CD4-positive, alpha-beta memory T cell (primary cell): ENCODE measurements at places on chromosomes 2 and 18. TPM values are rescaled to one million over a fixed set of nuclear protein-coding genes. Genes with fewer than 3 reads are reported as not detected.

Gene EGR4
- not detected for total RNA-seq

Gene CCDC85A
- total RNA-seq, result not detected

Gene ZBTB7C
- not detected for total RNA-seq

Gene NYAP2
- total RNA-seq, result not detected

Gene EIF4E2
- total RNA-seq, result 72.4 TPM

Gene LOXHD1
- total RNA-seq, result not detected

Gene CCDC102B
- 4.9 TPM for total RNA-seq

Gene CXCR4
- total RNA-seq, result 306 TPM

Gene CTAGE1
- not detected for total RNA-seq

Gene XDH
- not detected for total RNA-seq

Gene MC2R
- total RNA-seq, result not detected

Gene KDM3A
- 164 TPM for total RNA-seq

- H3K36me3 ChIP-seq, result no peaks in the 10 kb centered on the region
- DNase-seq, result no peak
- H3K27me3 ChIP-seq, result no peaks in the 10 kb centered on the region
- no peaks in the 10 kb centered on the region for H3K4me1 ChIP-seq
- H3K4me3 ChIP-seq, result no peak overlapping the region
Observed at GRCh38 chr2:76448956-76449355, 738.2 kb upstream of the GCFC2 start.

GRCh38 chr2:37982147-37982582, 57.1 kb downstream of the RMDN2 start:
- no peaks in the 10 kb centered on the region for H3K27me3 ChIP-seq
- no peaks in the 10 kb centered on the region for H3K4me1 ChIP-seq
- H3K36me3 ChIP-seq, result no peaks in the 10 kb centered on the region
- DNase-seq, result peak; percentile 47
- no peak overlapping the region for H3K4me3 ChIP-seq
- H3K27ac ChIP-seq, result no peak overlapping the region

DNA sequence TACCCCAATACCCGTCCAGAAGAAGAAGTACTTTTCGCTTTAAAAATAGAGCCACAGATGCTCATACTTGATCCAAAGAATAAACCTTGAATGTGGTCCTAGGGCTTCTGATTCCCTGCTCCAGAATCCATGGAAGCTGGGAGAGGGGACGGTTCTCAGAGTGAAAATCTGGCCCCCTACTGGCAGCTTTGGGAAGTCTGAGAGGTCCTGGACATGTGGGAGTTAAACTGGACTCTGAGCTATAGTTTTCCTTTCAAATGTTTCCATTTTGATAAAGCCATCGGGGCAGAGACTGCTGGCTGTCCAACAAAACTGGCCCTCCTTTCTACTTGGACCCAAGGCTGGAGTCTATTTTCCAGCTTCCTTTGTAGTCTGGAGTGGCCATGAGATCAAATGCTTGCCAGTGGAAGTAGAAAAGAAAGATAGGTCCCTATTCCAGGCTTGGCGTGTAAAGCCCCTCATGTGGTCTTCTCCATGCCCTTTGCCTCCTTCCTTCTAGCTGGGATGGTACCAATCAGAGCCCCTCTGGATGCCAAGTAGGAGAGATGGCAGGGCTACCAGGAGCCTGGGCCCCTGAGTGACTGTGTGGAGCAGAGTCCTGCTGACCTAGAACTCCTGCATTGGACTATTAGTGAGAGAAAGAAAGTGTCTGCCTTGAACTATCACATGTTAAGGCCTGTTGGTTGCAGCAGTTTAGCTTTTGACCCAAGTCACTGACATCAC, 37.7 kb upstream of the TBC1D8 start:
- DNase-seq, result no peak
- H3K36me3 ChIP-seq, result no peaks in the 10 kb centered on the region
- no peak overlapping the region for H3K27ac ChIP-seq
- H3K4me1 ChIP-seq, result no peaks in the 10 kb centered on the region
- no peak overlapping the region for H3K4me3 ChIP-seq

GRCh38 chr2:224776795-224777558, 60.8 kb upstream of the CCDC195 start:
- no peak overlapping the region for H3K4me3 ChIP-seq
- H3K4me1 ChIP-seq, result no peaks in the 10 kb centered on the region
- peaks cover 29% of the 10 kb centered on the region for H3K36me3 ChIP-seq

GRCh38 chr2:31142110-31142509, 3.9 kb upstream of the GALNT14 start:
- no peak for DNase-seq
- H3K27me3 ChIP-seq, result no peaks in the 10 kb centered on the region
- no peak overlapping the region for H3K4me3 ChIP-seq
- peaks cover 8% of the 10 kb centered on the region for H3K4me1 ChIP-seq
- no peaks in the 10 kb centered on the region for H3K36me3 ChIP-seq
- no peak overlapping the region for H3K27ac ChIP-seq

DNA sequence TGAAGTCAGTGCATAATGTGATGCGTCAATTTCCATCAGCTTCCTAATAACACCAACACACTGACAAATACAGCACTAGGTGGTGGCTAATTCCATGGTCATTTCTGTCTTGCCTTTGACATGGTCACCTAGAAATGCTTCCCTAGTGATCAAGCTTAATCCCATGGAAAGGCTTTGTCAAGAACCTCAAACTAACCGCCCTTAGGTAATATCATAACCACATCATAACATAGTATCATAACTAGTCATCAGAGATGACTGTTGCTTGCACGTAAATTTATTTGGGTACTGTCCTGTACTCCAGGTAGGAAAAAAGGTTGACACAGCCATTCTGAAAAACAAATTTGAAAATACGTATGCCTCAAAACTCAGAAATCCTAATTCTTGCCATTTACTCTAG, 471.8 kb downstream of the IRS1 start:
- no peak overlapping the region for H3K4me3 ChIP-seq
- no peaks in the 10 kb centered on the region for H3K27me3 ChIP-seq
- no peak for DNase-seq
- H3K27ac ChIP-seq, result no peak overlapping the region
- H3K4me1 ChIP-seq, result no peaks in the 10 kb centered on the region

GRCh38 chr18:8623549-8624106, 14.4 kb downstream of the RAB12 start:
- H3K4me1 ChIP-seq, result peaks cover 11% of the 10 kb centered on the region
- no peak overlapping the region for H3K27ac ChIP-seq
- H3K36me3 ChIP-seq, result peaks cover 25% of the 10 kb centered on the region
- H3K4me3 ChIP-seq, result no peak overlapping the region
- DNase-seq, result no peak

DNA sequence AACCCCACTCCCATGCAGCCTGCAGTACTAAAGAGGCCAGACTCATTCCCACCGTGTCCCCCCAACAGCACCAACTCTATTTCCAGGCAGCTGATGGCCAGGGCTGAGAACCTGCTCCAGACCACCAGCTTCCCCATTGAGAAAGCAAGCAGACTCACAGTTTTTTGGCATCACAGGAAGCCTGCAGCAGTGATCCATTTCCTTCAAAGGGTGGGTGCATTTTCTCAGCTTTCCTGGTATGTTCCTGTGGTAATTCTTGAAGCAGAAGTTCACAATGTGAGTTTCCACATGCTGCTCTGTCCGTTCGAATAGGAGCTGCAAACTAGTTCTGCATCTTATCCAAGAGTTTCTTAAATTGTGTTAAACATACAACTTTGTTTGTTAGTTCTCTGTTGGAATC, 1249.6 kb upstream of the FAM98A start:
- H3K27ac ChIP-seq, result no peak overlapping the region
- no peak overlapping the region for H3K4me3 ChIP-seq
- no peaks in the 10 kb centered on the region for H3K4me1 ChIP-seq

GRCh38 chr2:87995756-87996155, 20.6 kb downstream of the RNU2-63P start:
- no peak for DNase-seq
- H3K4me1 ChIP-seq, result no peaks in the 10 kb centered on the region
- H3K4me3 ChIP-seq, result no peak overlapping the region
- no peaks in the 10 kb centered on the region for H3K36me3 ChIP-seq

DNA sequence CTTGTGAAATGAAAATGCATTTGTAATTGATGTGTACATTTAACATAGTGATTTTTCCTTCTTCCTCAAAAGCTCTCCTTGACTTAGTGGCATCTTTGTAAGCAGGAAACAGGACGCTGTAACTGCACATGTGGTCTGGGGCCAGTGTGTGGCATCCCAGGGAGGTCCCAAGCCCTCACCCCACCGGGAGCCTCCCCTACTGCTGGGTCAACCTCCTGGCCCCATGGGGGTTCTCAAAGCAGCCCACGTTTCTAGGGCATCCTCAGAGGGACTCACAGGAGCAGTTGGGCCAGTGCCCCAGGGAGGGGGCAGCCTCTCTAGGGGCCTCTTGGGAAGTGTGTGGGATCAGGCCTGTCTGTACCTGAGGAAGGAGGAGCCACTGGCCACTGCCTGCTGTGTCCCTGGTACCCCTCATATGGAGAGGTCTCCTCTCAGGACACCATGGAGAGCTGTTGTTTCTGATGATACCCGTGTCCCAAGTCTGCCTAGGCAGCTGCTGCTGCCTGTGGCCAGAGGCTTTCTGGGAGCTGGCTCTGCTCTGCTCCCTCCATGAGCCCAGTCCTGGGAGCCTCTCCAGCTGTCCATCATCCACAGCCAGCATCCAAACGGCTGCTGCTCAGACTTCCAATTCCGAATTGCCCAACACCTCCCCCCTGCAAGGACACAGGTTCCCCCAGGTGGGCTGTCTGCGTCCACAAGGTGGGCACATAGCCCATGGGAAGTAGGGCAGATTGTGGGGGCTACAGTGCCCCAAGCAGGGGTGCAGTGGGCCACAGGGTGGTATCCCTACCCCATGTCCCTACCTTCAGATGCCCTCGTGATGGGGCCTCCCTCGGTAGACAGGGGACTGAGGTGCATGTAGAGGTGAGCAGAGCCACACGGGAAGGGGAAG, 13.4 kb downstream of the ARHGEF4 start:
- DNase-seq, result no peak
- no peak overlapping the region for H3K4me3 ChIP-seq
- H3K27me3 ChIP-seq, result no peaks in the 10 kb centered on the region
- H3K4me1 ChIP-seq, result no peaks in the 10 kb centered on the region
- H3K36me3 ChIP-seq, result no peaks in the 10 kb centered on the region

- DNase-seq, result no peak
- no peak overlapping the region for H3K4me3 ChIP-seq
- no peaks in the 10 kb centered on the region for H3K36me3 ChIP-seq
Observed at GRCh38 chr2:211688196-211688595, 850.4 kb downstream of the ERBB4 start.

GRCh38 chr2:10499275-10499907, 51.3 kb upstream of the ODC1 start:
- no peak overlapping the region for H3K4me3 ChIP-seq
- H3K27me3 ChIP-seq, result no peaks in the 10 kb centered on the region
- H3K27ac ChIP-seq, result no peak overlapping the region
- peaks cover 14% of the 10 kb centered on the region for H3K4me1 ChIP-seq
- no peaks in the 10 kb centered on the region for H3K36me3 ChIP-seq
- no peak for DNase-seq

- H3K27ac ChIP-seq, result no peak overlapping the region
- H3K36me3 ChIP-seq, result no peaks in the 10 kb centered on the region
- H3K4me1 ChIP-seq, result peaks cover 6% of the 10 kb centered on the region
- no peak for DNase-seq
Observed at GRCh38 chr2:96114903-96115581, 1.3 kb downstream of the ADRA2B start.

DNA sequence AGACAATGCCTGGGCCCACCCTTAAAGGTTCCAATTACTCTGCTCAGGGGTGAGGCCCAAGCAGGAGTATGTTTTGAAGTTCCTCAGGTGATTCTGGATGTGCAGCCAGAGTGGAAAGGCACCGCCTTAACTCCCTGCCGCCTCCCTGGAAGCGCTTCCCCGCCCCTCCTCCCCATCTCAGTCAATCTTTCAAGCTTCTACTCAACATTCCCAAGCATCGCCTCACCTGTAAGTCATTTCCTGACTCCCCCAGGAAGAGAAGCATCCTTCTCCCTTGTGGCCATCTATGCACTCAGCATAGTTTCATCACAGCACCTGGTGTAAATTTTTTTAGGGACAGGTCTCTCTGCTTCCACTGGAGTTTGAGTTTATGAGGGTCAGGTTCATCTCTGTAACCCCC, 67.5 kb downstream of the MYL12B start:
- no peaks in the 10 kb centered on the region for H3K36me3 ChIP-seq
- no peak overlapping the region for H3K27ac ChIP-seq
- no peak for DNase-seq
- H3K27me3 ChIP-seq, result no peaks in the 10 kb centered on the region

DNA sequence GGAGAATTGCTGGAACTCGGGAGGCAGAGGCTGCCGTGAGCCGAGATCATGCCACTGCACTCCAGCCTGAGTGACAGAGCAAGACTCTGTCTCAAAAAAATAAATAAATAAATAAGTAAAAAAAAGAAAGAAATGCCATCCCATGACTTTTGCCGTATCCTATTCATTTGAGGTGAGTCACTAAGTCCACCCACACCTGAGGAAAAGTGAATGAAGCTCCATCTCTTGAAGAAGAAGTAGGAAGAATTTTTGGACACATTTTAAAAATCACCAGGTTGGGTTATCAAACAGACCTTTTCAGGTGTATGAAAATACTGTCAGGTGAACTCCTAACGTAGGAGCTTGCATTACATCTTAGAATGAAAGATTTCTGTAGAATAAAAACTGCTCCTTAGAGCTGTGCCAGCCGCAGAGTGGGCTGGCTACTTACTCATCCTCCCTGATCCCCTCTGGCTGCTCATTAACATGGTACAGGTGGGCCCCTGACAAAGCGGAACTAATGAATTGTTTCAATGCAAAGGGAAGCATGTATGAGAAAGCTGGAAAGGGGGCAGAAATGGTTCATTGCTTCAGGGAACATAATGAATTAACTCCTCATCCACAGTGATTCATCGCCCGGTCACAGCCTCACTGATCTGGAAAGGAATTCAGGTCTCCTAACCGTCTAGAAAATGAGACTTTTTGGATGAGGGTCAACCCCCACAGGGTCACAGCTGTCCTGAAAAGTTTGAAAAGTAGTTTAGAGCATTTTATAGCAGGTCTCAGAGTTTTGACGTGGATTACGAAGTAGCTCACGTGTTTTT, 191.4 kb downstream of the SPP2 start:
- no peak overlapping the region for H3K4me3 ChIP-seq
- peaks cover 11% of the 10 kb centered on the region for H3K4me1 ChIP-seq
- DNase-seq, result no peak
- H3K27ac ChIP-seq, result no peak overlapping the region

DNA sequence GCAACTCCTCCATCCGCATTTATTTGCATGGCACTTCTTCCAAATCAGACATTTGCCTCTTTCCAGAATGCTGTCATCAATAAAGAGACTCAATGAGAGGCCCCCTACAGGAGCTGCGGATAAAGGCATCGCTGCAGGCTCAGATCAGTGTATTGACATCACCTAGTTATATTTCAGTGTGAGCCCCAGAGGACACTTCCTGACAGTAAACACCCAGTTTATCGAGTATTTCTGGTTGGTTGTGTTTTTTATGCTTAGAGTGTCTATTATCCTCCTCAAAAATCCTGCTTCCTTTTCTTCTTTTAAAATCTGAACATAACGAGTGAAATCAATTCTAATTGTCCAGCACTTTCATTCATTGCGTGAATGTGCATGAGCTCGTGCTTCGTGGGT, 38.8 kb downstream of the NRP2 start:
- H3K4me3 ChIP-seq, result no peak overlapping the region
- no peaks in the 10 kb centered on the region for H3K27me3 ChIP-seq
- H3K4me1 ChIP-seq, result no peaks in the 10 kb centered on the region
- no peak overlapping the region for H3K27ac ChIP-seq

GRCh38 chr2:23653326-23653725, 268.3 kb downstream of the KLHL29 start:
- H3K4me3 ChIP-seq, result no peak overlapping the region
- no peak overlapping the region for H3K27ac ChIP-seq
- no peak for DNase-seq
- H3K36me3 ChIP-seq, result no peaks in the 10 kb centered on the region

- H3K4me1 ChIP-seq, result peaks cover 34% of the 10 kb centered on the region
- H3K36me3 ChIP-seq, result peaks cover 4% of the 10 kb centered on the region
- H3K27me3 ChIP-seq, result no peaks in the 10 kb centered on the region
- no peak for DNase-seq
- no peak overlapping the region for H3K27ac ChIP-seq
Observed at GRCh38 chr2:232545511-232546375, 4.6 kb downstream of the TIGD1 start.
